Esophagus squamous epithelium (tissue), 5 donors: ENCODE measurements at places on chromosomes 7 and 10.

- DNase-seq, result no peak
These were observed 104.0 kb downstream of the PARP12 start for GRCh38 chr7:139958599-139959284.

GRCh38 chr10:53298443-53298842 lies 525.9 kb upstream of the MBL2 start:
- no peak for DNase-seq

DNA sequence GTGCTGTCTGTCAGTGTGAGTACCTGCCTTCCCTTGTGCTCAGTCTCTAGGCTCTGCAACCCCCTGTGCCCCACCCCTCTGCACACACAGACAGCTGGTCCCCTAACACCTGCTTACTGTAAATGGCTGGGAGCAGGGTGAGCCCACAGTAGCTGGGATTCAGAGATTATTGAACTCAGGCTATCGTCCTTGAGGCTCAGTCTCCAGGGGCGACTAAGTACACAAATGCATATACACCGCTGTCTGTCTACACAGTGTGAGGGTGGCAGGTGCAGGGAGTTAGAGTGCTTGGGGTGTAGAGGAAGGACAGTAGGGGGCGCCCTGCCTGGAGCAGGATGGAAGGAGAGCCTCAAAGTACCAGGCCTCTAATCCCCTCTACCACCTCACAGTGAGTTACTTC lies 12.9 kb downstream of the UPP1 start:
- no peak for DNase-seq

GRCh38 chr10:10642751-10643150 lies 374.9 kb upstream of the CELF2 start:
- DNase-seq, result no peak

- peak; percentile 77 for DNase-seq
These were observed 23.6 kb downstream of the DDIT4 start for GRCh38 chr10:72297281-72297804.
